NCI-H2029 (cell line): ENCODE measurements at places on chromosomes 16 and 17.

- no peak for DNase-seq
These were observed 43.4 kb upstream of the SOX9 start for GRCh38 chr17:72077326-72077960.

DNA sequence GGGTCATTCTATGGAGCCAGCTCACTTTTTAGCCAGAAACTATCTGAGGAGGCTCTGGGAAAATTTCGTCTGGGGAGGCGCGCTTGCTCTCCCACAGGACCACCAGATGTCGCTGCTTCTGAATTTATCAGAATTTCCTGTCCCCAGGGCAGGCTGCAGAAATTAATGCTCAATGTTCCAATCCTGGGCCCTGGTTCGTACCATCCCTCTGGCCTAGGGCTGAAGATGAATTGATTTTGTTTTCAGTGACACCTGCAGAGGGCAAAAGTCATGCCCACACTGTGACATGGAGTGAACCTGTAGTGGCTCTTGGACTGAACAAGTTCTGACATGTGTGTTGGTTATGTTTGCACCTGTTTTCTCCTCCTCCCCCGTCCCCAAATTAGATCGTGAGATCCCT, 482.6 kb downstream of the NPIPA7 start:
- peak; percentile 20 for DNase-seq

DNA sequence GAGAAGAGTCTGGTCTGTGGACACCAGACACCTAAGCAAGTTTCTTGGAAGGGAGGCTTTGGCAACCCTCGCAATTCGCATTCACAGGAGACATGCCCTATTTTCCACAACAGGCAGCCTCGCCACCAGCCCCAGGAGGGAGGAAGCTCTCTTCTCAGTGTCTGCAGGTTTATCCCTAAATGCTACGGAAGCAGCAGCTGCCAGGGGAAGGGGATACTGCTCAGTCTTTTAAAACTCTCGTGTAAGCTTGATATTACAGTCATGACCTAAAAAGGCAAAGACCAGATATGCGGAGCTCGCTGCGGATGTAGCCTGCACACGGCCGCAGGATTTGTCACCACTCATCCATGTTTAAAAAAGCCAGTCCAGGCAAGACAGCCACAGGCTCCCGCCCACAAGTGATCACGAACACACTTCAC, 159.2 kb upstream of the RPH3AL start:
- no peak for DNase-seq

DNA sequence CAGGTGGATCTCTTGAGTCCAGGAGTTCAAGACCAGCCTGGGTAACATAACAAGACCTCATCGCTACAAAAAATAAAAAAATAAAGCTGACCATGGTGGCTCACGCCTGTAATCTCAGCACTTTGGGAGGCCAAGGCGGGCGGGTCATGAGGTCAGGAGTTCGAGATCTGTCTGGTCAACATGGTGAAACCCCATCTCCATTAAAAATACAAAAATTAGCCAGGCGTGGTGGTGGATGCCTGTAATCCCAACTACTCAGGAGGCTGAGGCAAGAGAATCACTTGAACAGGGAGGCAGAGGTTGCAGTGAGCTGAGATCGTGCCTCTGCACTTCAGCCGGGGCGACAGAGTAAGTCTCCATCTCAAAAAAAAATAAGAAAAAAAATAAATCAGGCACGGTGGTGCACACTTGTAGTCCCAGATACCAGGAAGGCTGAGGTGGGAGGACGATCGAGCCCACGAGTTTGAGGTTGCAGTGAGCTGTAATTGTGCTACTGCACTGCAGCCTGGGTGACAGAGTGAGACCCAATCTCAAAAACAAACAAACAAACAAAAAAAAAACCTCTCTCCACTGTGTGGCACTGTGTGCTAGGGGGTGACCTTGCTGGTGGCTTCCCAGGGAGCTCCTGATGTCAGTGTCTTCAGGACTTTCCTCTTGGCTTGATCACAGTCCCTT, 19.8 kb upstream of the MAPK3 start:
- DNase-seq: no peak

GRCh38 chr17:412211-413015, 59.8 kb upstream of the RPH3AL start:
- DNase-seq: no peak

DNA sequence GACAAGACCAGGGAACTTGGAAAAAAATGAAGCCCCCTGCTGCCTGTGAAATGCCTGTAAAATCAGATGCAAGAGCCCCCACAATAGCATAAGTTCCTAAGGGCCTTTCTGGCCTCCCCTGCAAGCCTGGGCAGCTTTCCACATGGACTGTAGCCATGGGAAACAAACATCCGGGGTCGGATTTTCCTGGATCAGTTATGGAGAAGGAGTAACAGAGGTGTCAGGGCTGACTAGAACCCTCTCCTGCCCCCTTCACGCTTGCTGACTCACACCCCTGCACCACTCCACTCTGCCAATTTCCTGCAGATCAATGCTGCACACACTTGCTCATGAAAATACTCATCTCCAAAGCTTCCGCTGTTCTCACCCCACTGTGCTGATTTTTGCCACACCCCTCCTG, 258.6 kb downstream of the CBLN1 start:
- DNase-seq: peak; percentile 56

DNA sequence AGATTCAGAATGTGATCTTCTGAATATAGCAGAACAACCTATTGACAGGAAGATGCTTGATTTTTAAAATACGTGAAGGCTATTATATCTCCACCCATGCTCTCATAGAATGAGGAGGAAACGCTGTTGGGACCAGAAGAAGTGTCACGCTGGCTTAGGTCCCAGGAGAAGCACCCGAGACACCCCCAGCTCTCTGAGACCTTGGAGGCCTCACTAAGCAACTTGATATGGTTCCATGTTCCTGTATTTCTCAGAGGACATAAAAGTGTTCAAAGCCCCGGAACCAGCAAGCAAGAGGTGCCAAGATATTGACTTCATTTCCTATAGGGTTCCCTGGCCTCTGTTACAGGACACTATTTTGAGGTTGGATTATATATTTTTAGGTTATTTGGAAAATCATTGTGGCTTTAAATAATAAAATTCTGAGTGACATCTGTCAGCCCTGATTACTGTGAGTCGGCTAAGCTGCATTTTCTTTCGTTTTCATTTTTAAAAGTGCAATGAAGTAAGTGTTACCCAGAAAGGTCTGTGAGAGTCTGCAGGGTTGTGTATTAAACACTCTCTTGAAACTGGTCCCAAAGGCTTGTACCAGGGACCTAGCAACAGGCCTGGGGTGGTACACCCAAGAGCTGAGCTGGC, 400.0 kb downstream of the SOX9 start:
- no peak for DNase-seq

DNA sequence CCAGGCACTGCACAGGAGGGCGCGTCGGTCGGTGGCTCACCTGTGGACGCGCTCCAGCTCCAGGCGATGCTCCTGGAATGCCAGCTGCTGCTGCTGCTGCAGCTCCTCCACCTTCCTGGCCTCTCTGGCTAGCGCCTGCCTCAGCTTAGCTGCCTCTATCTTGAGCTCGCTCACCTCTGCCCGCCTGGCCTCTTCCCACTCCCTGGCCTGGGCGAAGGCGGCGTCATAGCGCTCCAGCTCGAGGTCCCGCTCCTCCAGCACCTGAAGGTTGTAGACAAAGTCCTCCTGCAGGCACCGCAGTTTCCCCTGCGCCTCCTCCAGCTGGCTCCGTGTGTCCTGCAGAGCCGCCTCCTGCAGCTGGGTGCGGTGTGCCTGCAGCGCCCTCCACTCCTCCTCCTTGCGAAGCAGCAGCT, 11.1 kb downstream of the CCDC57 start:
- DNase-seq: no peak

DNA sequence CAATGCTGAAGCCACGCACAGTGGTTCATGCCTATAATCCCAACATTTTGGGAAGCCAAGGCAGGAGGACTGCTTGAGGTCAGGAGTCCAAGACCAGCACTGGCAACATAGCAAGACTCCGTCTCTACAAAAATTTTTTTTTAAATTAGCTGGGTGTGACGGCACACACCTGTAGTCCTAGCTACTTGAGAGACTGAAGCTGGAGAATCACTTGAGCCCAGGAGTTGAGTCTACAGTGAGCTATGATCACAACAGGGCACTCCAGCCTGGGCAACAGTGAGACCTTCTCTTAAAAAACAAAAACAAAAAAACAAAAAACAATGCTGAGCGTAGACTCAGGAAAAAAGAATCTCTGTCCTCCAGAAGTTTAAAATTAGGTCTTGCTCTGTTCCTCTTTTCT, 6.1 kb downstream of the GNA13 start:
- DNase-seq: no peak

DNA sequence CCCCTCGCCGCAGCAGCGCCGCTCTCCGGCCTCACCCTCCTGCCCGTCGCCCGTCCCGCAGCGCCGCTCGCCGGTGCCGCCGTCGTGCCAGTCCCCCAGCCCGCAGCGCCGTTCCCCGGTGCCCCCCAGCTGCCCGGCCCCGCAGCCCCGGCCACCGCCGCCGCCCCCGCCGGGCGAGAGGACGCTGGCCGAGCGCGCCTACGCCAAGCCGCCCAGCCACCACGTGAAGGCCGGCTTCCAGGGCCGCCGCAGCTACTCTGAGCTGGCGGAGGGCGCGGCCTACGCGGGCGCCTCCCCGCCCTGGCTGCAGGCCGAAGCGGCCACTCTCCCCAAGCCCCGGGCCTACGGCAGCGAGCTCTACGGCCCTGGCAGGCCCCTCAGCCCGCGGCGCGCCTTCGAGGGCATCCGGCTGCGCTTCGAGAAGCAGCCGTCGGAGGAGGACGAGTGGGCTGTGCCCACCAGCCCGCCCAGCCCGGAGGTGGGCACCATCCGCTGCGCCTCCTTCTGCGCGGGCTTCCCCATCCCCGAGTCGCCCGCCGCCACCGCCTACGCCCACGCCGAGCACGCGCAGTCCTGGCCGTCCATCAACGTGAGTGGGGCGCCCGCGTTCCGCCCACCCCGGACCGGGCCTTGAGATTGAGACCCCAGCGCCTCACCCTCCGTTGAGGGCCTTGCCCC, 15.0 kb downstream of the TBKBP1 start:
- DNase-seq: no peak

DNA sequence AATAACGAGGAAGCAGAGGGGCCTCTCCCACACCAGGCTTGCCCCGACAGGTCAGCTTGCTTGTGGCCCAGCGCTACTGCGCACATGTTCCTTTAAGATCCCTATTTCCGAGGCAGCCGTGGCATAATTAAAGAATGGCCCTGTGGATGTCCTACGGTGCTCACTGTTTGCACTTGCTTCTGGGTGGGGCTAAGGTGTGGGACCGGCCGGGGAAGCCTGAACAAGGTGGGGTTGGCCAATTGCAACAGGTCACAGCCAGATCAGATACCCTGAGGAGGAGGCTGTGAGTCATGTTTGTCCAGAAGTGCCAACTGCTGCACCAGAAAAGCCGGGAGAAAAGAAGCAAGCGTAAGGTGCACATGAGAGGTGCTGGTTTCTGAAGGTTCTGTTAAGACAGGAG, 158.5 kb upstream of the CACNG5 start:
- no peak for DNase-seq

- DNase-seq: peak; percentile 89
These were observed 23.0 kb upstream of the EIF1 start for GRCh38 chr17:41665566-41666236.

DNA sequence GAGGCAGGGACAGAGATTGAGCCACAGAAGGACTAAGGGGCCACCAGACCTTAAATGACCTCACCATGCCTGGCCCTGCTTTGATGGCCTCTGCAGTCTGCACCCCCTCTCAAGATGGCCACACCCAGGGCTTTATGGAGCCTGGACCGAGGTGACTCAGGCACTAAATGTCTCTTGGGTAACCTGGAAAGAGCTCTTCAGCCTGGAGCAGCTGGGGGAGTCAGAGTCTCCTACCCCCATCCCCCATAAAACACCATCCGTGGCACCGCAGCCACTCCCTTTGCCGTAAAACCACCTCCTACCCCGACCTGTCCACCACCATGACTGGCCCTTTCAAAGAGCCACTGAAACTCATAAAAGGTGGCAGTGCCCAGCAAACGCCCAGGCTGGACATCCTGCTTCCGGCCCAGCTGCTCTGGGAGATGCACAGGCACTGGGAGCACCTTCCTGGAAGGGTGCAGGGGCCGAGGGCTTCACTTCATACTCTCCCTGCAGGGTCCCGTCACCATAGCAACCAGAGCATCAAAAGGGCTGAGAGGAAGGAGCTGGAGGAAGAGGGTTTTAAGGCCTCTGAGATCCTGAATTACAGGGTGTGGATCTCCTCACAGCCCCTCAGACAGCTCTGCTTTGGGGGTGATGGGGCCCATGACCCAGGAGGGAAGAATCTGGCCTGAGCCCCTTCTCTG, 22.3 kb downstream of the FOXN1 start:
- no peak for DNase-seq

DNA sequence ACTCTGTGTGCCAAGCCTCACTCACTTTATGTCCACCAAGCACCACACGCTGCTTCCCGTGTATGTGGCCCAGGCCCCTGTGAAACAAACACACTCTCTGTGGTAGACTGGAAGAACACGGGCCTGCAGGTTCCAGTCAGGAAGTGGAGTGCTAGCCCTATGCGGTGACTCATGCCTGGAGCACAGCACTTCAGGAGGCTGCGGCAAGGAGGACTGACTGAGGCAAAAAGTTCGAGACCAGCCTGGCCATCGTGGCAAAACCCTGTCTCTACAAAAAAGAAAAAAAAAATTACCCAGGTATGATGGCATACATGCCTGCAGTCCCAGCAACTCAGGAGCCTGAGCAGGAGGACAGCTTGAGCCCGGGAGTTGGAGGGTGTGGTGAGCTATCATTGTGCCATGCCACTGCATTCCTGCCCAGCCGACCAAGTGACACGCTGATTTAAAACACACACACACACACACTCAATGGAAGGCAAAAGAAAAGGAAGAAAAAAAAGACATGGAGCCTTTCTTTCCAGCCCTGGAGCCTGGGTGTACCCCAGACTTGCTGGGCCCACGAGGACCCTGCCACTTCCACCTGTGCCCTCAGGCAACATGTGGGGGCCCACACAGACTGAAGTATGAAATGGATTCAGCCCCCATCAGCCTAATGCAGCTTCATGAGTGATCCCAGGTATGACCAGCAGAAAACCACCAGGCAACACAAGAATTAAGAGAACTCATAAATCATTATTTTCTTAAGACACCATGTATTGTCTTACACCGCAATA, 126.6 kb downstream of the ANKRD11 start:
- DNase-seq: no peak

GRCh38 chr17:22337467-22337866, 645.1 kb downstream of the KCNJ18 start:
- DNase-seq: no peak

DNA sequence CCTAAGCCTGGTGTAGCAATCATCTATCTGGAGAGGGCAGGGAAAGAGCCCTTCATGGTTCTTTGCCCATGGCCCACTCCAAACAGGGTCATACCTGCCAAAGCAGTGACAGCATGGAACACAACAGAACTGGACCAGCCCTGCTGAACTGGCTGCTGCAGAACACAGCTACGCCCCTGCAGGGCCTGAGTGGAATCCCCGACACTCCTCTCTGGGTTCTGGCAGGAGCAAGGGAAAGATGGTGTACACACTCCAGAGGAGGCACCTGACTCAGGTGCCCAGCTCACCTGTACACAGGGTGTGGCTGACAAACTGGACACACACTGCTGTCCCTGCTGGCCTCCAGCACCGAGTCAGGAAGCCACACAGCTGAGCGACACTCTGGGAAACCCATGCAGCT, 19.8 kb downstream of the MIEF2 start:
- peak; percentile 49 for DNase-seq

GRCh38 chr17:42273474-42274252, 2.5 kb downstream of the STAT5B start:
- DNase-seq: no peak
